Stomach (tissue), 19 donors: ENCODE measurements at places on chromosomes 2 and 18.

DNA sequence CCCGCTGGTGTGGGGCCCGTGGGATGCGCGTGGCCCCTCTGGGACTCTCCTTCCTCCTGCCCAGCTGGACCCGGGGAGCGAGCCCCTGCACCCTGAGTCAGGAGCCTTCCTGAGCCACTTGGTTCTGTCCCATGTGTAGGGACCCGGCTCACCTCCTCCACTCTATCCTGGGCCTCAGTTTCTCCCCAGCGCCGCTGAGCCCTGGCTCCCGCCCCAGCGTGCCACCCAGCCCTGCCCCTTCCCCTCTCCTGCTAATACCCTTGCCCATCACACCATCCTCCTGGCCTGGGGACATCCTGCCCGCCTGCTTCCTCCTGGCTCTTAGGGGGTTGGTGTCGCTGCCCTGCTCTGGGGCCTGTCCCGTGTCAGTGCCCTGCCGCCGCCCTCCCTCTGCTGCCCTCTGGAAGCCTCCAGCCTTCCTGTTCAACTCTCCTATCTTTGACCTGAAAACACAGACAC, 24.8 kb downstream of the GPC1 start:
- DNase-seq: no peak

DNA sequence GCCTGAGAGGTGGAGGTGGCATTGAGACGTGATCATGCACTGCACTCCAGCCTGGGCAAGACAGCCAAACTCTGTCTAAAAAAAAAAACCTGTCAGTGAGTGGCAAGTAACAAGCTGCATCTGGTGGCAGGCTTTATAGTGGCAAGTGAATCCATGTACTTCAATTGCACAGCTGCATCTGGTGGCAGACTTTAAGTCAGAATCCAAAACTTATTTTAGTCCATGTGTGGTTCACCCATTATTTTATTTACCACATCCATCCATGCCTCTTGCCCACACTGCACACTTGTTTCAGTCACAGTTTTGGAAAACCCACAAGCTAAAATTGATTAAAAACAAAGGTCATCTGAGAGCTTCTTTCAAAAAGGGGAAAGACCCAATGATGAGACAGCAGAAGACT, 1636.4 kb upstream of the NXPH2 start:
- no peak for DNase-seq

GRCh38 chr2:64617631-64618151, 36.0 kb downstream of the SERTAD2 start:
- peak; percentile 20 for DNase-seq

DNA sequence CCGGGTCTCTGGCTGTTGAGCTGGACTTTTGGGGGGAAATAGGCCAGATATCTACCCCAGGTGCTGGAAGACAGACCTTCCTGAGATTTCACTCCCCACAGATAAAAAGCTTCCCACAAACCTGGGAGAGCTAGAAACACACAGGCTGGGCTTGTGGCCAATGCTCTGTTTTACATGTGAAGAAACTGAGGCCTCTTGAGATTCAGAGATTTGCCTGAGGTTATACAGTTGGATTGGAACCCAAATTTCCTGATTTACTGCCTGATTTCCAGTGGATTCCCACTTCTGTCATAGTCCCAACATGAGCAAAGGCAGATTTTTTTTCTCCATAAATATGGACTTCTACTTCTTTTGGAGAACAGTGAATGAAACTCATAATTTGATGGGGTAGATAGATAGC, 360.2 kb downstream of the SETBP1 start:
- DNase-seq: no peak

DNA sequence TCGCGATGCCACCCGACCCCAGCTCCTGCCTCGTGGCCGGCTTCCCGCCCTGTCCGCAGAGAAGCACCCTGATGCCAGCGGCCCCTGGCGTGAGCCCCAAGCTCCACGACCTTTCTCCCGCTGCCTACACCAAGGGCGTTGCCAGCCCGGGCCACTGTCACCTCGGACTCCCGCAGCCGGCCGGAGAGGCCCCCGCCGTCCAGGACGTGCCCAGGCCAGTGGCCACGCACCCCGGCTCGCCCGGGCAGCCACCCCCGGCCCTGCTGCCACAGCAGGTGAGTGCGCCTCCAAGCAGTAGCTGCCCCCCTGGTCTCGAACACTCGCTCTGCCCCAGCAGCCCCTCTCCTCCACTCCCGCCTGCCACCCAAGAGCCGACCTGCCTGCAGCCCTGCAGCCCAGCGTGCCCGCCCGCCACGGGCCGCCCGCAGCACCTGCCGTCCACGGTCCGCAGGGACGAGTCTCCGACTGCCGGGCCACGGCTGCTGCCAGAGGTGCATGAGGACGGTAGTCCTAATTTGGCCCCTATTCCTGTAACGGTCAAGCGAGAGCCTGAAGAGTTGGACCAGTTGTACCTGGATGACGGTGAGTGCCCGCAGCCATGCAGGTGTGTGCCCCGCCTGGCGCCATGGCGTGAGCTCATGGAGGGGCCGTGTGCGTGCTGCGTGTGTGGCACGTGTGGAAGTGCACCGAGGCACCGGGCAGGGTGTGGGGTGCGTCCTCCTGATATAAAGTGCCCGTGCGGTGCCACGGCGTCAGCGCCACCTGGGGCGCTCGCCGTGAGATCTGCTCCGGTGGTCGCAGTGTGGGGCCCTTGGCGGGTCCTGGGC, 90.8 kb downstream of the NFATC1 start:
- no peak for DNase-seq

- no peak for DNase-seq
These were observed 65.3 kb upstream of the RIT2 start for GRCh38 chr18:43180814-43181213.

GRCh38 chr2:12251749-12252148, 465.0 kb upstream of the TRIB2 start:
- no peak for DNase-seq

- peak; percentile 76 for DNase-seq
These were observed 47.7 kb upstream of the EML6 start for GRCh38 chr2:54675738-54676137.

DNA sequence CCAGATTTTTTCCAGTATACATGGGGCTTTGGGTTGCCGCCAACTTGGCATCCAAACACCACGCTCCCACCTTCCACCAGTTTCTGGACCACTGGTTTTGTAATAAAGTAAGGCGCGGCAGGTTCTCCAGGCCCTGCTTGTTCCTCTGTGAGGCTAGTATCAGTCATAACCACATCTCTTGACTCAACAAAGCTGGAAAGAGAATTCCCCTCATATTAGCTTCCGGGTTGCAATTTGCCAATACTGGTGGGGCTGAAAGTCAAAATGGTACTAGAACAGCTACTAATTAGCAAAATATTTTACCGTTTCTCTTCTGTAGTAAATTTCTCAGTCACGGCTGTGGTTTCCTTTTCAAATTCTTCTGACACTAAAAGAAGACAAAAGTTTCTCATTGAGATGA, 25.0 kb downstream of the TTN start:
- DNase-seq: no peak

- no peak for DNase-seq
These were observed 262.0 kb downstream of the AFF3 start for GRCh38 chr2:99880148-99880963.

DNA sequence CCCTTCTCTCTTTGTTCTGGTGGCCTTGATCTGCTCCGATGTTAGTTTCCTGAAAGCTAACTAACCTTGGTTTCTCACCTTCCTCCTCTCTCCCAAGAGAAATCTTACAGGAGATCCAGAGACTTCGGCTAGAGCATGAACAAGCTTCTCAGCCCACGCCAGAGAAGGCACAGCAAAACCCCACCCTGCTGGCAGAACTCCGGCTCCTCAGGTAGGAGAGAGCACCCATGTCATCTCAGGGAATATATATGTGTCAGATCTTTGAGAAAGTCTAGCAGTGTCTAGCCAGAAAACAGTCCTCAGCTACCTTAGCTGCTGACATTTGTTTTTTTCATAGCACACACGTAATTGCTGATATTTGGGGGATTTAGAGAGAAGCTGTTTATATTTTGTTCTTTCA, 148.1 kb downstream of the DTNA start:
- no peak for DNase-seq

GRCh38 chr2:199456383-199457146, 1.2 kb downstream of the SATB2 start:
- DNase-seq: peak; percentile 14

DNA sequence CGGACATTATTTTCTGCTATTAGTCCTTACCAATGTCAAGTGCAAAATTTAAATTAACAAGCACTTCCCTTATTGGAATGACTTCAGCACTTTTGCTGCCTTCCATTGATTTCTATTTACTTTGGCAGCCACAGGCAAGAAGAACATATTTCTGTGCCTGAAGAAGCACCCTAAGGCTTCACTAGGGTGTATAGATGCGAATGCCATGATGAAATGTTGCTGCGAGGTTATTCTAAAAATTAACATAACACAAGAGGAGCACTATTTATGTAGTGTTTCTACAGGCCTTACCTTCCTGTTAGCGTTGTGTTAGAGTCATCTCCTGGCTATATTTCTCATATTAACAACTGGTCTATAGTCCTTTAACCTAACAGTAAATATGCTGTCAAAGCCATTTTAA, 365.0 kb upstream of the HNRNPA3 start:
- DNase-seq: no peak

DNA sequence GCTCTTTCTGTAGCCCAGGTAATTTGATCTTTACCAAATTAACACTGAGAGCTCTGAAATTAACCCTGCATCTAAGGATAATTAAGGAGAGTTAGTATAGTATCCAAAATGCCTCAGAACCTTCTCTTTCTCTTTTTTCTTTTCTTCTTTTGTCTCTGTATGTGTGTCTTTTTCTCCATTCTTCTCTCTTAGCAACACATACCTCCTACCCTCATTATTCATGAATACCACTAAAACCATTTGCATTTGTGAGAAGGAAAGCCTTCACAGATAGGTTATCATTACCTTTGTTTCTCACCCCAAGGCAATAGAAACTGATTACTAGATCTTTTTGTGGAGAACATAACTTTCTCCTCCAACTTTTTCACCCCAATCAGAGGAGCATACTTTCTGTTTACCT, 376.5 kb upstream of the NXPH2 start:
- no peak for DNase-seq

GRCh38 chr2:102350137-102350793, 5.3 kb upstream of the IL18R1 start:
- no peak for DNase-seq

GRCh38 chr2:230410861-230411569, 5.0 kb upstream of the SP100 start:
- no peak for DNase-seq

DNA sequence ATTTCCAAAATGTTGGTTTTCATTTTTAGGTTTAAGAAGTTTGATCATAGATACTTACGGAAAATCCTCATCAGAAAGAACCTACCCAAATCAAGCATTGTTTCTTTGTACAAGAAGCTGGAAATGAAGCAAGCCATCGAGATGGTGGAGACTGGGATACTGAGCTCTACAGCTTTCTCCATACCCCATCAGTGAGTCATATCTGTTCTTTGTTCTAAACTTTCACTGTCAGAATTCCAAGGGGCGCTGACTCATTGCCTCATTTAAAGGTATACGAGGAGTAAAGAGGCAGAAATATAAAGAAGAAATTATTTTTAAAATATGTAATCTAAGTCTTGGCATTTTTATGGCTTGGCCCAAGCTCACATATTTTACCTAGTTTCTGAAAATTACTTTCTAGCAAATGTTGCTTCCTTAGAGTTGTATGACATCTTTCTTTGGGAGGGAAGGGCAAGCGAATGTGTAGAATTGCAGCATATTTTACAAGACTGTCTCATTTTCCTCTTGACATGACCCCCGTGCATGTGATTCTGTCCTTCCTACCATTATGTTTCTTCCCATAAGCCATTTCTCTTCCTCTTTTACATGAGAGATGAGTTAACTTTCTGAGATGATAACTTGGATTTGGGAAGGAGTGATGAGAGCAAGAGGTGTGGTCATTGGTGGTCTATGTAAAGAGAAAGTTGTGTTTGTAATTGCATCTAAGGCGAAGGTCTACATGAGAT, 41.2 kb downstream of the SLC9A4 start:
- peak; percentile 56 for DNase-seq

DNA sequence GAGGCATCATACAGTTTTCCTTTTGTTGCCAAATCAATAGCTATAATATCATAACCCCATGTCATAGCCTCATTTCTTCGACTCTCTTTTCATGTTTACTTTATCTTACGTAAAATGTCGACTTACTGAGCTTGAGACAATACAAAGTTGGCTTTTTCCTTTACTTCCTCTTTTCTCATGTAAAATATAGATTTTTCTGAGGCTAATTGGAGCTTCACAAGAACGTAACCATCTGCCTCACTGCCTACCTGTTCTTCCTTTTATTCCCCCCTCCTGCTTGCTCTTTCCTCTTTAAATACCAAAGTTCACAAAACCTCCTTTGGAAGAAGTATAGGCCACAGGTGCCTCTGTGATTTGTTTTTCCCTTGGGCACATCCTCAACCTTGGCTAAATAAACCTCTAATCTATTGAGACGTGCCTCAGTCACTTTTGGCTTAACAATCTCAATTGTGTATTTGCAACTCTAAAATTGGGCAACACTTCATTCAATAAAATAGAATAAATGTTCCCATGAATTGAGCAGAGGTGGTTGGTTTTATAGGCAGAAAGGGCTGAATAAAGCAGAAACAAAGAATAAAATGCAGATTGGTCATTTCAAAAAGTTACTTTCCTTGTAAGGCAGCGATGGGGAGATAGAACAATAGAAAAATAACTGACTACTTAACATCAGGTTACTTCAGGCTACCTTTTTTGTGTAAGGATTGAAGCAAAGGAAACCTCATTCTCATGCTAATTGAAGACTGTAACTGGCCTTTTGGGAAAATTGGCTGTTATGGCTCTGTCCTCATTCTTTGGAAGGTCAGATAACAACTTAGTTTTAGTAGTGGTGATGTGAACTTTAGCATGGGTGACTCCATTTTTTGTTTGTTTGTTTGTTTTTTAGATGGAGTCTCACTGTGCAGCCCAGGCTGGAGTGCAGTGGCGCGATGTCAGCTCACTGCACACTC, 21.3 kb downstream of the COMMD1 start:
- no peak for DNase-seq

- no peak for DNase-seq
These were observed 50.3 kb upstream of the ETAA1 start for GRCh38 chr2:67346718-67347407.

- no peak for DNase-seq
These were observed 28.1 kb downstream of the VIL1 start for GRCh38 chr2:218447072-218447471.

GRCh38 chr2:75310876-75311275, 111.6 kb upstream of the TACR1 start:
- no peak for DNase-seq

DNA sequence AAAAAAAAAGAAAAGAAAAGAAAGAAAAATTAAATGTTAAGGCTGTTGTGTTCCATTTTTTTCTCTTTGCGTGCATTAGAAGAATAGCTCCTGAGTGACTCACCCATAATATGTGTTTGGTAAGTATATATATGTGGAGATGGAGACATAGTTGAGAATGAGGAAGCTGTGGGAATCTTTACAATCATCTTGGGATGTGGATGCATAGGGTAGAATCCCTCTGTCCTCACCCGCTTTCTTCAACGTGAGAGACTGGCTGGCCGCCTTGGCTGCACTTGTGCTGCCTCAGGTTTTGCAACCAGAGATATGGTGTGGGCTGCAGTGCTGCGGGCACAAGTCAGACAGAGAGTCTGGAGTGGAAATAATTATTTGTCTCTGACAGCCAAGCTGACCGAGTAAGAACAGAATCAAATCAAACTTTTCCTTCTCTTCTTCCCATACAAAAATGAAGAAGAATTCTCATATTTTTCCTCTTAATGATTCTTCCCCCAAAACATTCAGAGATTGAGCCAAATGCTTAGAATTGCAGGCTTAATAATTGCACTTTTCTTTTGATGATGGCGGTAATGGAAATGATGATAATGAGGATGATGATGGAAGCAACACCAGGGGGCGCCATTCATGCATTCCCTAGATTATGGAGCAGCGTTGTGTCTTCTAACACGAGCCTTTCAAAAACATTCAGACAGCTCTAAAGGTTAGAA, 48.5 kb downstream of the SERPINB7 start:
- DNase-seq: peak; percentile 38

GRCh38 chr2:76274676-76275075, 564.0 kb upstream of the GCFC2 start:
- no peak for DNase-seq
